ENCODE measurements at places on chromosomes 12 and 14.

- DNase-seq = no peak
These were observed 2.7 kb downstream of the ITGB7 start for GRCh38 chr12:53204351-53204750.

- DNase-seq = no peak
These were observed 135.9 kb downstream of the KTN1 start for GRCh38 chr14:55715889-55716288.

GRCh38 chr12:47742253-47742825, 16.3 kb downstream of the RAPGEF3 start:
- peak; percentile 60 for DNase-seq

GRCh38 chr12:6662602-6662905, 365 bp downstream of the ING4 start:
- no peak for DNase-seq

- DNase-seq = no peak
These were observed 210.9 kb upstream of the ARID2 start for GRCh38 chr12:45518291-45519235.

GRCh38 chr14:73842201-73842600, 9.4 kb upstream of the PTGR2 start:
- no peak for DNase-seq

GRCh38 chr12:52346593-52346992, 20.7 kb downstream of the KRT85 start:
- DNase-seq = no peak

- DNase-seq = no peak
These were observed 8.5 kb upstream of the ERP27 start for GRCh38 chr12:14946861-14947260.

DNA sequence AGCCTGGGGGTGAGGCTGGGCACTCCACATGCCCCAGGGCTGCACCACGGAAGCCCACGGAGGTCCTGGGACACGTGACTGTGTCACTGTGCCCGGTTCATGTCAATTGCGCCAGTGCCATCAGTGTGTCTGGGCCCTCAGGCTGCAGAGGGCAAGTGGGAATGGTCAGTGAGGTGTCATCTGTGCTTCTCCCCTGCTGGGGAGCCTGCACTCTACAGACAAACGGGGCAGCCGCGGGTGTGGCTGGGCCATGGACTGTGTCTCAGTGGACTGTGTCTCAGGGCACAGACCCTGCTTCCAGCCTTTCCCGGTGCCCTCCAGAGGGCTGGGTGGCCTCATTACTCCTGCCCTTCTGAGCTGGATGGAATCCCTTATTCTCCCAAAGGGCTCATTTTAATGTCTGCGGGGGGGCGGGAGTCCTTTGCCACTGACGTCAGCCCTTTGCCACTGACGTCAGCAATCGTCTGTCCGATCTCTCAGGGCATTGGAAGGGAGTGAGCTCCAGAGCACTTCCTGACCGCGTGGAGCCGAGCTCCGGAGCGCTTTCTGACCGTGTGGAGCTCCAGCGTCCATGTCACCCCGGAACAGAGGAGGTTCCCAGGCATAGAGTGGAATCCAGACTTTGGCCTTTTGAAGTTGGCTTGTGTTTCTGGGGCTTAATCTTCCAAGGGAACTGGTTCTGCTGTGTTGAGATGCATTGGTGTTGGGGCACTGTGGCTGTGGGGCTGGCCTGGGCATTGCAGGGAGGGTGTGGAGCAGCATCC, 72.4 kb downstream of the ADGRD1 start:
- no peak for DNase-seq

GRCh38 chr14:33618361-33619105, 332.3 kb downstream of the EGLN3 start:
- DNase-seq = no peak

- DNase-seq = no peak
These were observed 38.6 kb upstream of the GPR68 start for GRCh38 chr14:91282954-91283645.

DNA sequence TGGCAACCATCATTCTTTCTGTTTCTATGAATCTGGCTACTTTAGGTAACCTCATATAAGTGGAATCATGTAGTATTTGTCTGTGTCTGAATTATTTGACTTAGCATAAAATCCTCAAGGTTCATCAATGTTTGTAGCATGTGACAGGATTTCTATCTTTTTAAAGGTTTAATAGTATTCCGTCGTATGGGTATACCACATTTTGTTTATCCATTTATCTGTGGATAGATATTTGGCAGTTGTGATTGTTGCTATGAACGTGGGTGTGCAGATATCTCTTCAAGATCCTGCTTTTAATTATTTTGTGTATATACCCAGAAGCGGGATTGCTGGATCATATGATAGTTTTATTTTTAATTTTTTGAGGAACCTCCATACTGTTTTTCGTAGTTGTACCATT, 421.7 kb downstream of the PCNX1 start:
- DNase-seq = no peak

- DNase-seq = no peak
These were observed 880.9 kb downstream of the NRXN3 start for GRCh38 chr14:79050787-79051727.

DNA sequence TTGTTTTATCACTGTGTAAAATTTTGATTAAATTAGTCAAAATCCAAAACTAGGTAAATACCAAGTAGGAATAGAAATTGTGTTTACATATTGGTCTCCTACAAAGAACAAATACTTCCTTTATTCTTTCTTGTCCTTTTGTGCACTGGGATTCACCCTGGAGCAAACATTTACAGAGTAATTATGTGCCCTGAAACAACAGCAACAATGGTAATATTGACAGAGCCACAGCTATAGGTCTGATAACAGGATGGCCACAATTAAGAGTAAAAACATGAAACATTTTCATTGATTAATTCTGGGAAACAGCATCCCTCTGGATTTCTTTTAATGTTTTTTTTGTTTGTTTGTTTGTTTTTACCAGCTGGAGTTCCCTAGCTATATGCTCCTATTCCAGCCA, 61.2 kb downstream of the SLC38A6 start:
- peak; percentile 63 for DNase-seq

GRCh38 chr12:12086362-12086761, 15.6 kb downstream of the BCL2L14 start:
- DNase-seq = no peak

Measured in NCI-H1092 treated with DMSO at 0.1 percent for 48 hours (cell line).